GM20000 (cell line): ENCODE measurements at places on chromosomes 12 and 14.

DNA sequence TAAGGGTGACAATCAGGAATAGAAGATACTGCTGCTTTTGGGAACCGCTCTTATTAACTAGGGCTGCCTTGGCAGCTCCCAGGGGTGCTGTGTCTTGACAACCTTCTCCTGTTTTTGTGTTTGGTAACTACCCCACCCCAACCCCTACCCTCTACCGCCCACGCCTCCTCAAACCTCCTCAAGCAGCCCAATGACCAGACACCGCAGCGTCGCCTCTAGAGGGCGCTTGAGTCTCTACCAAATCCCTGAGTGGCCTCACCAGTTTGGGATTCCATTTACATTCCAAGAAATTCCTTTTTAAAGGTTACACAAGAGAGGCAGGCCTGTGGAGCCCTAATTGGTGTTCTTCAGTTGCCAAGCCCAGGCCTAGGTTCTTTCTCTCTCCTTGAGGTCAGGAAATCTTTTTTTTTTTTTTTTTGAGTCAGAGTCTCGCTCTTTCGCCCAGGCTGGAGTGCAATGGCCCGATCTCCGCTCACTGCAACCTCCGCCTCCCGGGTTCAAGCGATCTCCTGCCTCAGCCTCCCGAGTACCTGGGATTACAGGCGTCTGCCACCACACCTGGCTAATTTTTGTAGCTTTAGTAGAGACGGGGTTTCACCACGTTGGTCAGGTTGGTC, 72.4 kb upstream of the USP44 start:
- peak; percentile 53 for DNase-seq

DNA sequence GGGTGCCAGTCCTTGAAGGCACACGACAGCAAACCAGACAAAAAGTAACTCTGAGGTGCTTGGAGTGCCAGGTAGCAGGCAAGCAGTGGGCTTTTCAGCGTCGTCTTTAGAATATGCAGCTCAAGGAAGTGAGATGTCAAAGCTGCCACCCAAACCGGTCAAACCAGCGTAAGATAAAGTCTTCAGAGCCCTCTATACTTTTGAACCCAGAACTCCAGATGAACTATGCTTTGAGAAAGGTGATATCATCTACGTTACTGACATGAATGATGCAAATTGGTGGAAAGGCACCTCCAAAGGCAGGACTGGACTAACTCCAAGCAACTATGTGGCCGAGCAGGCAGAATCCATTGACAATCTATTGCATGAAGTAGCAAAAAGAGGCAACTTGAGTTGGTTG, 95.9 kb downstream of the TBX3 start:
- DNase-seq = no peak

DNA sequence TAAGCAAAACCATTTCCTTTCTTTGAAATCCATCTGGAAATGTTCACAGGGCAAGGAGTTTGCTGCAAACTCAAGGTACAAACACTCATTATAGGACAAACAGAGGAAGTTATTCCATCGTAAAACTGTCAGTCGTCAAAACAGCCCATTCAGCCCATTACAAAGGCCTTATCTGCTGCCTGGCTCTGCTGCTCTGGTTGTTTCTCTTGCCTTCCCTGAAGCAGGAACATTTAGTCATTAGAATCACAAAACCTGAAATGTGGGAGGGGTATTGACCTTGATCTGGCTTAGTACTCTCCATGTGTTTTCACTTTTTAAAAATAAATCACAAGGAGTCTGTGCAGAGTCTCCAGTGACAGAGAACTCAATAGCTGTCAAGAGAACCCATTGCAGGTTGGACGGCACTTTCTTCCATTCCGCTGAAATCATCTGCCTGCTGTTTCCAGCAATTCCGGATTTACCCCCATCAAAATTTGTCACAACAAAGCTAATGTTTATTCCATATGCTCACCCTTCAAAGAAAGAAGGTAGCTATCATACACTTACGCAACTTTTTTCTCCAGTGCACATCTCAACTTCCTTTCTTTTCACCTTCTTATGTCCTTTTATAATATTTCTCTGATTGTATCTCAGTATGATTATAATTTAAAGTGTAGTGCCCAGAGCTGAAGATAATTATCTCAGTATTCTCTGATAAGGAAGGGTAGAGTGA, 24.6 kb upstream of the ITPR2 start:
- no peak for DNase-seq

- DNase-seq = no peak
Measured at GRCh38 chr12:76588881-76589565, 29.5 kb upstream of the OSBPL8 start.

GRCh38 chr14:44388306-44388705, 118.8 kb downstream of the FSCB start:
- no peak for DNase-seq

GRCh38 chr12:103799504-103799856, 41.6 kb downstream of the NT5DC3 start:
- DNase-seq = no peak

GRCh38 chr12:108560321-108560721, 652 bp downstream of the SART3 start:
- DNase-seq = no peak

- DNase-seq = peak; percentile 35
Measured at GRCh38 chr12:97960741-97961608, 498.4 kb downstream of the RMST start.

DNA sequence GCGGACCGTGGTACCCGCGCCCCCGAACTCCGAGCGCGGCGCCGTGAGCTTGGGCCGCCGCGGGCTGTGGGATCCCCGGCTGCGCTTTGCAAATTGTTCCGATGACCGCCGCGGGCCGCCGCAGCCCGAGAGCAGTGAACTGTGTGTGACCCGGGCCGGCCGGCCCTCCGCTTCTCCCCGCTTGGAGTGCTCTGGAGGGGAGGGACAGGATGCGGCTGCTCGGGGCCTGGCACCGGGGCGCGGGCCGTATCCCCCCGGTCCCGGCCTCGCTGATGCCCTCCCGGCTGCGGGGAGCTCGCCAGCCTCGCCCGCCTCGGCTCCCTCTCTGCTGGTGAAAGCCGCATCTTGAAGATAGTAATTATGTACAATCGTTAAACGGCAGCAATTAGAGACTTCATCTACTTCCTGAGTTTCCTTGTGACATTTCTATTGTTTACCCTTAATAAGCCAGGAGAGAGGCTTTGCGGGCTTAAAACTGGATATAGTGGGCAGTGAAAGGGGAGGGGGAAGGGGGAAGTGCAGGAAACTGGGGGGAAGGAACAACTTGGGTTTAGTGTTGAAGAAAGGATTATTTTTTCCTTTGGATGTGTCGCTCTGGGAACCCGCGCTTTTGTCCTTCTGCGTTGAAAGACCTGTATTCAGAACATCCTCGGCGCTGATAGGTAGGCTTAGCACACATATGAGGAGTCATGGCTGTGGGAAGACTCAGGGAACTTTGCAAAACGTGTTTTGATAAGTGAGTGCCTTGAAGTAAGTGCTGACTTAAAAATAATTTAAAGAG, 1.2 kb downstream of the PELI2 start:
- peak; percentile 54 for DNase-seq

DNA sequence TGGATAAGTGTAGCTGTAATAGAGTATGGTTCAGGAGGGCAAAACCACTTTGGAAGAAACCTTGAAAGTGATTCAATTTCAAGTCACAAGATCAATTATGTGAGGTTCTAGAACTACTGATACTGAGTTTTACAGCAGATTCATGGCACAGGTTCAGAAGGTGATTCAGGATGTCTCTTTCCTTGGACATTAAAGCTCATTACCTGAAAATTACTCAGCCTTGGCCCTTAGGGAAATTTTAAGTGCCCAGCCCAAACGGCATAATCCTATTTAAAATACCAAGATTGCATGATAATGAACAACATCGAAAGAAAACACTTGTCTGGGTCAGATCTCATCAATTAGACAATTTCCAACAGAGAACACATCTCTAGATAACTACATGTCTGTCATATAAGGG, 70.2 kb upstream of the SLC38A2 start:
- no peak for DNase-seq

- no peak for DNase-seq
Measured at GRCh38 chr12:53505086-53505485, 2.2 kb downstream of the NPFF start.

- no peak for DNase-seq
Measured at GRCh38 chr12:92721656-92722055, 18.9 kb downstream of the PLEKHG7 start.

GRCh38 chr12:5588591-5588990, 156.7 kb downstream of the NTF3 start:
- no peak for DNase-seq

DNA sequence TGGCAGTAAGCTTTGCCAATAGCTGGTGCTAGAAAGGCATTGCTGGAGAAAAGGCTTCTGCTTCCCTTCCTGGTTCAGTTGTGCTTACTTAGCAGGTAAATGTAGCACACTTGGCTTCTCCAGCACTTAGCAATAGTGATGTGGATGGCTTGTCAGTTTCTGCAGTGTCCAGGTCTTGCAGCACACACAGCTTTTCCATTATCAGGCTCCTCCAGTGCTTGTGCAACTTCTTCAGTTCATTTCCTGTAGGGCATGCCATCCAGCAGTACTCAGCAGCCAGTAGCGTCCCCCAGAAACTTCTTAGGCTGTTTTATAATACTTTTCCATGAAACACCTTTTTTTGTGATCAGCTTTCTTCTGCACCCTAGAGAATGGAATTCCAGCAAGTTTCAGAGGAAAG, 154.6 kb downstream of the SLC6A15 start:
- DNase-seq = no peak

- DNase-seq = peak; percentile 76
Measured at GRCh38 chr12:128969480-128970055, 116.3 kb downstream of the GLT1D1 start.

DNA sequence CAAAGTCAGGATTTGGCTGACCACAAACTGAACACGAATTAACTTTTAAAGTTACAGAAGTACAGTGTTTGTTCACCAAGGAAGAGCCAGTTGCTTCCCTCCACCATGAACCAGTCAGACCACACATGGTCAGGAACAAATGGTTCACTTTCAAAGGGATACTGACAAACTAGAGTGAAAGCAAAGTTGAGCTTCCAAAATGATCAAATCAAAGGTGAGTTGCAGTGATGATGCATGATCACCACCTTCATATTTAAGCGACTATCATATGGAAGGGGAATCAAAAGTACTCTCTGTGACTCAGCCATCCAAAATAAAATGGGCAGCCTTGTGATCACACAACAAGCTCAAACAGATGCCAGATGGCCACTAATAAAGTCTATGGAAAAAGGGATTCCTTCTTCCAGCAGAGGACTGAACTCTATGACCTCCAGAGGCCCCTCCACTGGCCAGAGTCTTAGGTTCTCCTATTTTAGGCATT, 13.1 kb downstream of the NT5DC3 start:
- no peak for DNase-seq

DNA sequence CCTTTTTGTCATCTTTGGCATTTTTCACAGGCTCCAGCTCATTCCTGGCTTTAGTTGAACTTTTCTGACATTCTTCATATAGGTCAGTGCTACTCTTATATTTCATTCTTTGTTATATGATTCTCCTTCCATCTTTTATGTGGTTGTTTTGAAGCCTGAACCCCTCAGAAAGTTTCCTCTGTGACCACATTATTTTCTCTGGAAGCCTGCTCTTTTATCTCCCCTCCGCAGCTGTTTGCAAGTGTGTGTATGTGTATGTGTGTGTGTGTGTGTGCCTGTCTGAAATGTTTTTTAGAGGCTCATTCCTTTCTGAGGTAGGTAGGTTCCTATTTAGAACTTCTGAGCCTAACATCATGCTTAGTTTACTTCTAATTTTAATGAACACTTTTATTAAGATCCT, 47.6 kb downstream of the ANO4 start:
- no peak for DNase-seq

DNA sequence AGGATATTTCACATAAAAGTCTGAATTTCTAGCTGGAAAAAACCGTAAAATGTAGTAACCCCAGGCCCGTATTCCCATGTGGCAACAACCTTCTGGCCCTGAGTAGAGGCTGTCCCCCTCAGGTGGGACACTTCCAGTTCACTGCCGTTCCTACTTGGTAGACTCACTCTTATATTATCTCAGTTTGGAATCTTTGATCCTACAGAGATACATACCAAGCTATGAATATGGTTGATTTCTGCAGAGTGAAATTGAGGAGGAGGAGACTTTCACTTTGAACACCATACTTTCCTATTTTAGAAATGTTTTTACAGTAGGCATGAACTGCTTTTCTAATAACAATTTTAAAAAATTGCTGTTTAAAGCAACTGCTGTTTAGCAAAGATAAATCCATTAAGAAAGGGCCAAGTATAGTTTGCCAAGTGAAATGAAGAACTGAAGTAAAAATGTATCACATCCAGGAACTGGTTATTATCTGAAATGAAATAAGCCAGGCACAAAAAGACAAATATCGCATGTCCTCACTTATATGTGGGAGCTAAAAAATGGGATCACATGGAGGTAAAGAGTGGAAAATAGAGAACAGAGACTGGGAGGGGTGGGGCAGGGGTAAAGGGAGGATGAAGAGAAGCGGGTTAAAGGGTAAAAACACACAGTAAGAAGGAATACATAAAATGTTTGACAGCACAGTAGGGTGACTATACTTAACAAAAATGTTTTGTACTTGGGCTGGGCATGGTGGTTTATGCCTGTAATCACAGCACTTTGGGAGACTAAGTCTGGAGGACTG, 92.8 kb upstream of the METAP2 start:
- no peak for DNase-seq

DNA sequence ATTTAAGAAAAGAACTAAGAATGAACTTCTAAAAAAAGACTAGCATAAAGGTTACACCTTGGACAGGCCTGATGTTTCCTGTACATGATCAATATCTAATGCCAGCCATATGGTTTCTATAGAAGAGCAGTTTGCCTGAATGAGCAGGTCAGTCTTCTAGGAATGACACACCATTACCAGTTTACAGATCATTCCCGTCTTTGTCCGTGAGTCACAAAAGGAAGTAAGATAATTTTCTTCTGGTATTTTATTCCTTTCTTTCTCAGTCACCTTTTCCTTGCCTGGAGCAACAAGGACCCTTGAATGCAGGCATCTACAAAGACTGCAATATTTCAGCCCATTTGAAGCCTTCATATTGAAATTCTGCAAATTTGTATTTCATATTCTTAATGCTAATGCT, 44.6 kb upstream of the CNTN1 start:
- no peak for DNase-seq

DNA sequence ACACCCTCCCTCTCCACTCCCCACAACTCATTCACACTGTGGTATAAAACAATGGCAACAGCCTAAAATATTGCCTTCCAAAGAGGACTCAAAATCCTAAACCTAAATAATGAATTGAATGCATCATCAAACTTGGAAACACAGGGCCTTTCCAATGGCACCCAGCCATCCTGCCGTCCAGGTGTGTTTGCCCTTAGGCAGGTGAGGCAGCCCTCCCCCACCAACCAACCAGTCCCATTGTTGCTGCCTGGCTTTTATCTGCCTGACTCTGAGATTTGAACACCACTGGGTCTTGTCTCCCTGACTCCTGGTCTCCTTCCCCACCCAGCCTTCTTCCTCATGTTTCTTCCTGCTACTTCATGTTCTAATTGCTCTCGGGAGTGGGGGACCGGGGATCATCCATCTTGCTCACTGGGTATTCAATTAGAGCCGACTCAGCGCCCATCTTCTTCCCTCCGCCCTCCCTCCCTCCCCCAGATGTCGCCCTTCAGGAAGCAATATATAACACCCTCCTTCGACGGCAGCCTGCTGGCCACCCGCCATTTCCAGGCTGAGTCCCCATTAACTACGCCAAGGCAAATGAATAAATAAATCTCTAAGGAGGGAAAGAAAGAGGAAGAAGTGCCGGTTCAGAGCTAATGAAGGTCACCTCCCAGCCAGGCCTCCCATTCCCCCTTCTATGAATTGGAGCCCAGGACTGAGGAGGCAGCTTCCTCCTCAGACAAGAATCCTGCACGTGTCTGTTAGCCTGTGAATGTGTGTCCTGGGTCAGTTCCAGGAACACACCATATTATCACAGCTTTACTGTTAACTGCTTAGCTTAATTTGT, 36.3 kb upstream of the NTF3 start:
- no peak for DNase-seq
